Neural progenitor cell (in vitro differentiated cells): ENCODE measurements at places on chromosomes 13 and 19.
A peak's percentile ranks its signal among the peaks of the same experiment; 100 is the strongest.

- DNase-seq, result no peak
Measured at GRCh38 chr19:56983804-56984203, 136.0 kb upstream of the USP29 start.

GRCh38 chr19:29878973-29879654 is 62.9 kb upstream of the URI1 start:
- peak; percentile 18 for DNase-seq

GRCh38 chr13:96632536-96633320 is 361.5 kb downstream of the OXGR1 start:
- no peak for DNase-seq

DNA sequence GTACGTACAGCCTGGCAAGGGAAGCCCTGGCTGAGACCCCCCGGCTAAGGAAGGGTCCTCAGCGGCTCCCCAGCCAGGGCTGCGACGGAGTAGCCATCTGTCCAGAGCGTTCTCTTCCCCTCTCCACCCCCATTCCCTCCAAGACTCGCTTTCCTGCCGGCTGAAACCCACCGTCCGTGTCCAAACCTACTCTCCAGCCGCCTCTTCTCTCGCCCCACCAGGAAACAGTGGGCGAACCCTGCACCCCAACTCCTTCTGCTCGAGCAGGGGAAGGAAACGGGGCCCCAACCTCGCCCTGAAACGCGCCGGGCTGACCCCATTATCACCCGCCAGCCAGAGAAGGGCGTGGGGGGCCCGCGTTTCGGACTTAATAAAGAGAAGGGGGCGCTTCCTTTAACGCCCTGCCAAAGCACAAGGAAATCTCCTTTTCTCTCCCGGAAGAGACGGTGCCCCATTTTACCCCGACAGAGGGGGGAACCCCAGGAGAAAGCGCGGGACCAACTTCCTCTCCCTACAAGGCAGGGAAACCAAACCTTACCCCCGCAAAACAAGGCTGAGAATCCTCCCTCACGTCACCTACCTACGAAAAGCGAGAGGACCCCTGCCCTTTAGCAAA is 2.5 kb downstream of the ZC3H4 start:
- DNase-seq, result peak; percentile 34

- DNase-seq, result no peak
Measured at GRCh38 chr13:32036757-32037156, 5.2 kb downstream of the FRY start.

DNA sequence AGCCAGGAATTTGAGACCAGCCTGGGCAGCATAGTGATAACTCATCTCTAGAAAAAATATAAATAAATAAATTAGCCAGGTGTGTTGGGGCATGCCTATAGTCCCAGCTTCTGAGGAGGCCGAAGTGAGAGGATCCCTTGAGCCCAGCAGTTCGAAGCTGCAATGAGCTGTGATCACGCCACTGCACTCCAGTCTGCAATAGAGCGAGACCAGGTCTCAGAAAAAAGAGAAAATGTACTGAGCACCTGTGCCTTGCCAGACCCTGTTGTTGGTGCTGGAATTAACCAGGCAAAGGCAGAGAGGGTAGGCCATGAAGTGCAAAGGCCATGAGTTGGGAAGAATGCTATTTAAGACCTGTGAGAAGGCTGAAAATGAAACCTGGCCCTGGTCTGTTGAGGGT is 2.7 kb downstream of the CYTH2 start:
- DNase-seq, result no peak

GRCh38 chr19:31085125-31085524 is 264.1 kb downstream of the TSHZ3 start:
- no peak for DNase-seq

GRCh38 chr13:85597790-85598500 is 201.3 kb downstream of the SLITRK6 start:
- no peak for DNase-seq

GRCh38 chr13:33137721-33138120 is 121.5 kb downstream of the KL start:
- DNase-seq, result no peak
